SK-N-DZ (cell line): ENCODE measurements at places on chromosomes 2 and 18.

DNA sequence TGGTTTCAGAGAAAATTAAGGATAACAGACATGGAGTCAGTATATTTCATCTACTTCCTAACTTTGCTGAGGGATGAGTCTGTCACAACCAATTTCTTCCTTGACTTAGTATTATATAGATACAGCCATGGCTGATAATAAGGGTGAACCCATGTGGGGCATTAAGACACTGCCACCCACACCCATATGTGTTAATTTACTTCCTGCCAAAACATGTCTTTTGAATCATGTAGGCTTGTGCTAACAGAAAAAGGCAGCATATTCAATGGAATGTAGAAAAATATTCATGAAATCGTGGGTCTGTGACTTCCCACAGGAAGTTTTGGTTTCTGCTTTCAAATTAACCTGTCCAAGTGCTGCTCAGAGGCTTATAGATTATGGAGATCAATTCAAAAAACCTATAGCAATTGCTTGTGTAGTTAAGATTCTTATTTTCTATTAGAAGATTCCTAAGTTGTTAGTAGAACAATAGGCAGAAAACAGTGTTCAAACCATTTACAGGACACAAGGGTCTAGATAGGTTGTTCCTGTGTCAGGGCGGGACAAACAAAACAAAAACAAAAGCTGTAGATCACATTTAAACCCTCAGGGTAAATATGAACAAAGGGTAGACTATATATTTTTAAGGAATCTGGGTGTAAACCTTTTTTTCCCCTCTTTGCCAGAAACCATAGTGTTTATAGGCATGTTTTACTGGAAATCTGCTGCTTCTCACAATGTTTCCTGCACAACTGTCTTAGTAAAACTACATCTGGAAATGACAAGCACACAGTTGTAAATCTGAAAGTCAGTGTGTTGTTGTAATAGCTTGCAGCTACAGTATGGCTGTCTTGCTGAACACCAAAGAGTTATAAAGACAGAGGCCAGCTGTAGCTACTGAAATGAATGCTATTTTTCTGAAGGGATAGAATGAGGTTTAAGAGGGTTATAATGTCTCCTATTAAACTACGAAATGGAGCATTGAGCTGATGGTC, 691.2 kb downstream of the EPHA4 start:
- no peak for DNase-seq

DNA sequence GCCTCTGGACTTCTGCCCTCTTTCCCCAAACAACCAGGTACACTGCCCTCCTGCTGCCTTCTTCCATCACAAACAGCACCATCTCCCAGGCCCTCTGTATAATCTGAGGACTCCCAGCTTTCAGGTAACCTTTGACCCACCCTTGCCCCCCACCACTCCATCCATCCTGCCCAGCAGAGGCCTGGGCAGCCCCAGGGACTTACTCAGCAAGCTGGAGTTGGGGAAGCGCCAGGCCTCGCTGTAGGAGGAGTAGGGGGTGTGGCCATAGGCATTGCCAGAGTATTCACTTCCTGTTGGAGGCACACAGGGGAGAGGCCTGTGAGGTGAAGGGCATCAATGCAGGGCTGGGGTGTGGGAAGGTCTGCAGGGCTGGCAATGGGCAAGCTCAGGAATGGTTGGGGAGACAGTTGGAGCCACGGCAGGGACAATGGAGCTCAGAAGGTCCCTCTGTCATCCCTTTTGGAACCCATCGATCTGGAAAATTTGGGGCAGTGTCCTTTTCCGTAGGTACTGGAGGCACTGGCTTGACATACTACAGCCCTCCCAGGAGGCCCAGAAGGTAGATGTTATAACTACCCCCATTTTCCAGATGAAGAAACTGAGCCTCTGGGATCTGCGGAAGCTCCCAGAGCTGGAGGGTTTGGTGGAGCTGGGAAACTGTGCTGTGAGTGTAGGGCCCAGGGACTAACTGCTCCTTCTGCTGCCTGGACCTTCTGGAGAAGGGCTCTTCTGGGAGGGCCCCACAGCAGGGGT, 46.3 kb downstream of the PSD4 start:
- DNase-seq = no peak

DNA sequence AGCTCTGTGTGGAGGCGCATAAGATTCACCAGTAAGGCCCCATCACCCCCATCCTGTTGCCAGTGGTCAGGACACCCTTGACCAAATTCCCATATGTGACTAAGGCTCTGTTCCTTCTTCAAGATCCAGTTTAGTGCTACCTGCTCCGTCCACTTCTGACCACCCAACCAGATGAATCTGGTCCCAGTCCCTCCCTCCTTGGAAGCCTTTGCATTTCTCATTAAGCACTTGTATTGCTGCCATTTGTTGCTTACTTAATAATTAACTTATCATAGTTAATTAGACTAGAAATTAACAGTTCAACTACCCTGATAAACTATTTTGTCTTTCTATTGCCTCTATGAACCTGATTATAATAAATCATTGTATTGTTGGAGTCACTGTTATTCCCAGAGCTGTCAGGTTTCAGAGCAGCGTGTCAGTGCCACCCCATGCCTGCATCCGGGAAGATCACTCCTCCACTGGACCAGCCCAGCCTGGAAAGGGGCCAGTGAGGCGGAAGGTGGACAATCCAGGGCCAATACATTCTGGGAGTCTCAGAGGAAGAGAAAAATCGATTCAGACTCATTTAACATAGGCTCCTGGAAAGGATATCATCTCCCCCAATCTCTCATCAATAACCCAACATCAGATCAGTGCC, 9.5 kb upstream of the NAT8 start:
- DNase-seq = no peak

DNA sequence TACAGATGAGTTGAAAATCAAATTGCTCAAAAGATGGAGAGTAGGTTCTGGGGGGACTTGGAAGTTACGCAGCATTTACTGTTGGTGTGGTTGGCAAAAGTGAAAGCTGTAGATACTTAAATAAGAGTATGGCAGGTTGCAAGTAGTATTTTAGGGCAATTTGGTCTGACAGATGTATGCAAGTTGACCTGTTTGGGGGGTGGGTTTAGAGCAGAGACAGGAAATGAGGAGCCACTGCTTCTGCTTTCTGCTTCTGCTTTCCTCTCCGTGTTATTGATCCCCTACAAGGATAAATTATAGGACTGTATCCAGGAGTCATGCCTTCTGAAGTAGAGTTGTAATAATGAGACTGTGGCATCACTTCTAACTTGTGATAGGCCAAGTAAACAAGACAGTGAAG, 71.2 kb downstream of the EPAS1 start:
- DNase-seq = no peak

GRCh38 chr18:35827275-35827902, 145.1 kb upstream of the RMP24 start:
- DNase-seq = no peak

GRCh38 chr2:207107131-207107530, 58.6 kb downstream of the KLF7 start:
- DNase-seq = no peak

GRCh38 chr2:64398516-64399129, 55.3 kb upstream of the LGALSL start:
- no peak for DNase-seq

DNA sequence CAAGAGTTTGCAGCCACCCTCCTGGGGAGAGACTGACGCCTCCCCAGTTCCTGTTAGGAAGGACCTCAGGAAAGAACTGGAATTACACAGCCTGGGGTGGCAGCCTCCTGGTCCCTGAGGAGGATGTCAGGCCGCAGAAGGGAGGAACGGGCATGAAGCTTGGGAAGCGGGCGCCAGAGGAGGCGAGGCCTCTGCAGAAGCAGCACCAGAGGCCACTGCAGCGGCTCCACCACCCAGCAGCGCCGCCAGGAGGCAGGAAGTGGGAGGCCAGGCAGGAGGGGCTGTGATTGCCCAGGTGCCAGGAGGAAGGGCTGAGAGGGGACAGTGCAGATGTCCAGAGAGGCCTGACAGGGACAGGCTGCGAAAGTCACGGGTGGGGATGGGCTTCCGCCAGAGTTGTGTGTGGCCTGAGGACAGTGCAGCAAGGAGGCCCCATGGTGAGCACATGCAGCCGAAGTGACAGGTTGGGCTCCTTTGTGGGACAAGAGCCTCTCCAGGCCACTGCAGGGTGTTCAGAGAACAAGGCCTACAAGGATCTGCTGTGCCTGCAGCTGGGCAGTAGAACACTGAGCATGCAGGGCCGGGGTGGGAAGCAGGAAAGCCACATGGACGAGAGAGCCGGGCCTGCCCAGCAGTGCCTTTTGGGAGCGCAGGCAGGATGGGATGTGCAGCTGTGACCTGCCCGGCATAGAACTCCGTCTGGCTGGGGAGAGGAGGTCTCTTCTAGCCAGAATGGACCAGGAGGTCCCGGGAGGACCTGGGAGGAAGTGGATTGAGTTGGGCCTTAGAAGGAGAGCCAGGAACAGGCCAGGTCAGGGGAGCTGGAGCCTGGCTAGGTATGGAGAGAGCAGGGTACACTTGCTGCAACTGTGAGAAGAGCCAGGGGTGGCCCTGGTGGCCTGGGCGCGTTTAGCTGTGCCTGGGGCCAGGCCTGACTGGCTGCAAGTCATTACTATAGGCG, 39.1 kb upstream of the ALPP start:
- DNase-seq = no peak

DNA sequence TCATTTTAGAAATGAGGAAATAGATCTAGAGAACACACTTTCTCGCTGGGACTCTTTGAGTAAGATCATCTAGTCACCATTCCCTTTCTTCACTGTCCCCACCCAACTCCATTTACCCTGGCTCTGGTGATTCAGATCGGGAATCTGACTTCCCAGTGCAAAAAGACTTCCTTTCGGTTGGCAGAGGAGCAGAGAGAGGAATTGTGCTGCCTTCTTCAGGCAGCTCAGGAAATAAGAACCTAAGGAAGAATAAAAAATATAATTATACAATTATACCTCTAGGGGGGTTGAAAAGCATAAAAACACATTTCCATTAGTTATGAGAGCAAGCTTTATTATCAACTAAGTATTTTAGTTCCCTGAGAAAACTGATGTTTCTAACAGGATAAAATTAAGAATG, 9.3 kb upstream of the MPP4 start:
- no peak for DNase-seq

DNA sequence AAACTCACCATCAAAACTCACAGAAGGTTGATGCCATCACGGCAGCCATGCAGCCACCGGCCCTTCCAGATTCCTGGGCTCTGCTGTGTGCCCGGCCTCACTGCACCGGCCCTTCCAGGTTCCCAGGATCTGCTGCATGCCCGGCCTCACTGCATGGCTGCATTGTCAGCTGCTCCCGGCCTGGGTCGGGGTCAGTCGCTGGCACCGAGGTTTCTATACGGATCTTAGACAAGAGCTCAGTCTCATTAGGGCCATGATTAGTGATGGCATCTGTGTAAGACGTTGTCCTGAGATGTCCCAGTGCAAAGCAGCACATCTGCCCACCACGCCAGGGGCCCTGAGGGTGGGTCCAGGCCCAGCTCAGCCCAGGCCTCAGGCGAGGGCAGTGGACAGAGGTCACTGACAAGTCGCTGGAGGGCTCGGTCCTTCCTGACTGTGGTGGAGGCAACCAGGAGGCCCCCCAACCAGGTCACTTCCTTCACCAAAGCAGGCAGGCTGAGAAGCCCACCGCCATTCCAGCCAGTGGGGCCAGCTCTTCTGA, 29.4 kb downstream of the TMEM18 start:
- DNase-seq = no peak

DNA sequence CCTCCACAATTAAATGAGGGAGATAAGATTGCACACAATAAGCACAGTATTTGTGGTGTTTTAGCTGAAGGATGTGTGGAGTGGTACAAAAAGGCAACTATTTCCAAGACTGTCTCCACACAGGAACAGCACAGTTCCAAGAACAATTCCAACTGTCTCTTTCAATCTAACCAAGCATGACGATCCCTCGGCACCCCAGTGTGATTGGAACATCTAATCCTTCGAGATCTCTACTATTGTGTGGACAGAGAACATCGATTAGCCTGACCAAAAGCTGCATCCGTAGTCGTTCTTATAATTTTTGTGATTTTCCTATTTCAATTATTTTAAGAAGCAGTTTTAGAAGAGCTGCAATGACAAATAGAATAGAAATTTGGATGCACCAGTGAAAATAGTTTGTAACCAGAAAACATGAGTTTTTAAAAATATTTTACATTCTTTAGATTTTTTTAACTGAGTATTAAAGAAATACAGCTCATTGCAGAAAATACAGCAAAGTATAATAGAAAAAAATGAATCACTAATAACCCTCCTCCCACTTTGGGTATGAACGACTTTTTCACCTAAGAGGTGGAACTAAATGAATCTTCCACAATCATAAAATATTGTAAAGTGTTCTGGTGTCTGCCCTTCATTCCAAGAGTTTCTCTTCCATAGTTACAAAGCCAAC, 76.4 kb upstream of the CABLES1 start:
- no peak for DNase-seq

DNA sequence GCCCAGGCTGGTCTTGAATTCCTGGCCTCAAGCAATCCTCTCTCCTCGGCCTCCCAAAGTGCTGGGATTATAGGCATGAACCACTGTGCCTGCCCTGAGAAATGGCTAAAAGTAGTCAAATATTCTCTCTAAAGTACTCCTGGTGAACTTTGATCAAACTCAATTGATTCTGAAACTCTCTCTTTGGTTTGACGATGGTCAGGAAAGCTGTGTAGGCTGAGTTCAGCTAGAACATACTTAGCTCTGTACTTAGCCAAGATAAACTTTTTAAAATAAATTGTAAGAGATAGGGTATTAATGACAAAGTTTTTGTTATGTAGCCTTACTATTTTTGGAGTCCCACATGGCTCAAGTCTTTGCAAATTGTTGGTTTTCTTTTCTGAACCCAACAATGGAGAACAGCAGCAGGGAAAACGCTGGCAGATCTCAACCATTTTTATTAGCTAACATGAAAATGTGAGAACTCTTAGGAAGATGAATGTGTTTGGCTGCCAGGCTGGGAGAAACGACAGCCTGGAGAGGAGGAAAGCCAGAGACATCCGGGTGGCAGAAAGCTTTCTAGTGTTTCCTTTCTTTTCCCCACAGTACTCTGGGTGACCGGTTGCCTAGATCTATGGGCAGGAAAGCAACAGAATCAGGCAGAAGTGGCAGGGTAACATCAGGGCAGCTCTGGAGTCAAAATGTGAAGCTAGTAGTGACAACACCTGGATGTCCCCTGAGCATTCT, 193.0 kb upstream of the LHCGR start:
- no peak for DNase-seq

- DNase-seq = no peak
Measured at GRCh38 chr2:215293879-215294278, 18.0 kb upstream of the ATIC start.

DNA sequence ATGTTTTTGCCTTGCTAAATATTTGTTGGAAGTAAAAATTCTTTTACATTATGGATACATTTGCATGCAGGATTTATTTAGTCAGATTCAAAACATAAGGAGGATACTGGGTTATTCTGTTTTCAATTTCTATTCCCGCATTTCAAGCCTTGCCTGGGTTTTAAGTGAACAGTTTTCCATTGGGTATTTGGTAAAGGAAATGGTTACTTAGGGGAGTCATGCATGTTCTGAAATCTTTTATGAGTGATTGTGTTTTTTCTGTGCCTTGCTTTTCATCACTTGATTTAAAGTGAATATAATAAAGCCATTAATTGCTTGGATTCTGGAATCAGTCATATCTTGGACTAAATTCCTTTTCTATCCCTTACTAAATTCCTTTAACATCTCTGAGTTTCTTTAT, 12.0 kb upstream of the SP9 start:
- DNase-seq = no peak

GRCh38 chr2:503288-503999, 173.8 kb downstream of the TMEM18 start:
- DNase-seq = no peak
